ENCODE measurements at places on chromosomes 2 and 18. TPM values are rescaled to one million over a fixed set of nuclear protein-coding genes. Genes with fewer than 3 reads are reported as not detected.

DNA sequence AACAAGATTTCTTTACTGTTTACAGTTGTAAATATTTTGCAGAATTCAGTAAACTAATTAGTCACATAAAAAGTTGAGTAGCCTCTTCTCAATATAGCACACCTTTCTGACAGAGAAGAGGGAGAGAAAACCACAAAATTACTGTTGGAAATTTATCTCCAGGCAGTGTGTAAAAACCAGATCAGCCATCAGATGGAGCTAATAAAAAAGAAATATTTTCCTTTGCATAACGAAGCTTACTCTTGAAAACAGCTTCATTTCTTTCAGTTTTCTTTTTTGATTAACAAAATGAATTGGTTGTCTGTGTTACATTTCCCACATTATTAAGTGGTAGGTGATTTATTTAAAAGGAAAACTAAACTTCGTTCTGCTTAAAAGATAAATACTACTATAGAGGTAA, 259.3 kb upstream of the KCNJ3 start:
- DNase-seq: no peak

DNA sequence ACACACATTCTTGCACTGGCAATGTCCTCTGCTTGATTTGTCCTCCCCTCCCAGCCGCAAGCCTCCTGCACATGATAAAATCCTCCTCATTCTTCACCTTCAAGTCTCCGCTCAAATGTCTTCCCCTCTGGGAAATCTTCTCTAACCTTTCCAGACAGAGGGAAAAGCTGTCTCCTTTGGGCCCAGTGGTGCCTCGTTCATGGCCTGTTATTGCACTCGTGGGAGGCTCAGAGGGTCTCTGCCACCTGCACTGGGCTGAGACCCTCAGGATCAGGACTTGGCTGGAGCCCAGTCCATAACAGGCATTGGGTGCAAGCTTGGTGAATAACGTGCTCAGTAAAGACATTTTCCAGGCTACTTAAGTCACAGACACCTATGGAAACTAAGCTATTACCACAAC, 68.6 kb downstream of the PTGR3 start:
- no peak for DNase-seq

DNA sequence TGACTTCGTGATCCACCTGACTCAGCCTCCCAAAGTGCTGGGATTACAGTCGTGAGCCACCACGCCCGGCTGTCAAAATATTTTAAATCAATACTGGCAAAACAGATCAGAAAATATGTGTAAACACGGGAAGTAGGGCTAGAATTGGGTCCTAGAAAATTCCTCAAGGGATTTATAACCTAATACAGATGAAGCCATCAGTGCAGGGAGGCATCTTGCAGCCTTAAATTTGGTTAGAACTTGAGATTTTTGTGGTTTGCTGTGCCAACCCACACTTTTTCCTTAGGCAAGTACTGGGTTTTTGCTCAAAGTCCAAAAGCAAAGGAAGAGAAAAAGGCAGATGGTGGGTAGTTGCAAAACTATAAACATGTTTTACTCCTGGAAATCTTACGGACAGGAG, 33.7 kb upstream of the NFE2L2 start:
- DNase-seq: no peak

GRCh38 chr2:157735532-157735931, 106.9 kb upstream of the ACVR1C start:
- DNase-seq: no peak

TCF7L1 gene
- total RNA-seq: 1.1 TPM
